ENCODE measurements at places on chromosomes 5 and 9. TPM values are rescaled to one million over a fixed set of nuclear protein-coding genes. Genes with fewer than 3 reads are reported as not detected.

Gene ENTREP1
- total RNA-seq, result 0.74 TPM

Gene APBA1
- total RNA-seq, result 1.7 TPM

Gene ORM2
- not detected for total RNA-seq

Gene BBLN
- total RNA-seq, result 122 TPM

Gene RETREG1
- total RNA-seq, result 1.9 TPM

Gene GNA14
- 0.23 TPM for total RNA-seq

Gene TNFSF8
- not detected for total RNA-seq

DNA sequence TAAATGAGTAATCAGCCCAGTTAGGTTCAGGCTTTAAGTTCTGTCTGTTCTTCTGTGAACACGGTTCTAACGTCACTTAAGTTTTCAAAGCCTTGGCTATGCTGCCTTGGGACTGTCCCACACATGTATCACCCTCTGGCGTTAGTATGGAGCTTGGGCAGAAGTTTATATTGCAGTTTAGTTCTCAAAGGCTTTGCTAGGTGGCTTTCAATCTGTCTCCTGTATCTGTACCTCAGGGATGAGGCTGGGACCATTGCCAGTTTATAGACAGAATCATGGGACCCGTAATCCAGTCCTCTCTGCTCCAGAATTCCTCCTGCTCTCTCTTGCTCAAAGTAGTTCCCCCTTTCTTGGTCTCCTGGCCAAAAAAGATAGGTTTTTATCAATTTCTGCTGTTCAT lies 12.1 kb downstream of the C9orf40 start:
- DNase-seq, result peak; percentile 47

GRCh38 chr5:135139381-135140134 lies 105.5 kb upstream of the PITX1 start:
- DNase-seq, result peak; percentile 83

GRCh38 chr9:121692606-121693387 lies 41.4 kb downstream of the DAB2IP start:
- peak; percentile 80 for DNase-seq

Data from Daoy (cell line).